Chondrocyte (in vitro differentiated cells): ENCODE measurements at places on chromosomes 11 and 22.

- no peak for DNase-seq
These were observed 52.8 kb downstream of the LRRC32 start for GRCh38 chr11:76617553-76618265.

DNA sequence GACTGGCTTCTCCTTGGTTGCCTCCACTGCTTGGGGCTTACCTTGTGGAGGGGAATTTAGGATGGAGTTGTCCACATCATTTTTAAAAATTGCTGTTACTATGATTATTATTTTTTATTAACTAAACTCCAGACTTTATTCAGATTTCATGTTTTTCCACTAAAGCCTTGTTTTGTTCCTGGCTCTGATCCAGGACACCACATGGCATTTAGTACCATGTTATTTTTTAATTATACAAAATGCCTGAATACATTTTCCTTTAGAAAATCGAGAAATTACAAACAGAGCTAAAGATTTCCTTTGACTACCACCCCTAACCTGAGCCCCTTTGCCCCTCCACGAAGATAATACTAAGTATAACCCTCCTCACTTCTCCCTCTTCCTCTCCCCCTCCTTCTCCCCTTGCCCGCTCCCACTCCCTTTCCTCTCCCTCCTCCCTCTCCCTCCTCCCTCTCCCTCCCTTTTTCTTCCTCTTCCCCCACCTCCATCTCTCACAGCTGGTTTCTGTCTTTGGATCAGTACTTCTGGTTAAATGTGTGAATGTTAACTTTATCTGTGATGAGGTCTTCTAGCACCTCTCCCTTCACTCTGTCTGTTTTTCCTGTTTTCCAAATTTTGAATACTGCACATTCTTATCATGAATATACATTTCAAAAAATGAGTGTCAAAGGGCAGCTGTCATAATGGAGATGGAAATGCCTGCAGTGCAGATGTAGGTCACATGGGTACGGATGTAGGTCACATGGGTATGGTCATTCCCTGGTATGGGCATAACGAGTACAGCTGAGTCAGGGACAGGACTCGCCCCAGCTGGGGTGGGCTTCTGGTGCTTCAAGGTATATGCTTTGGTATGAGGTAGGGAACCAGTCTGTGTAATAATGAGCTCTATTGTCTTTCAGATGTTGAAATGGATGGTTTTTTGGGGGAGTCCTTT, 54.4 kb upstream of the OR4B1 start:
- no peak for DNase-seq

- no peak for DNase-seq
These were observed 866 bp upstream of the RRM1 start for GRCh38 chr11:4093519-4094347.

DNA sequence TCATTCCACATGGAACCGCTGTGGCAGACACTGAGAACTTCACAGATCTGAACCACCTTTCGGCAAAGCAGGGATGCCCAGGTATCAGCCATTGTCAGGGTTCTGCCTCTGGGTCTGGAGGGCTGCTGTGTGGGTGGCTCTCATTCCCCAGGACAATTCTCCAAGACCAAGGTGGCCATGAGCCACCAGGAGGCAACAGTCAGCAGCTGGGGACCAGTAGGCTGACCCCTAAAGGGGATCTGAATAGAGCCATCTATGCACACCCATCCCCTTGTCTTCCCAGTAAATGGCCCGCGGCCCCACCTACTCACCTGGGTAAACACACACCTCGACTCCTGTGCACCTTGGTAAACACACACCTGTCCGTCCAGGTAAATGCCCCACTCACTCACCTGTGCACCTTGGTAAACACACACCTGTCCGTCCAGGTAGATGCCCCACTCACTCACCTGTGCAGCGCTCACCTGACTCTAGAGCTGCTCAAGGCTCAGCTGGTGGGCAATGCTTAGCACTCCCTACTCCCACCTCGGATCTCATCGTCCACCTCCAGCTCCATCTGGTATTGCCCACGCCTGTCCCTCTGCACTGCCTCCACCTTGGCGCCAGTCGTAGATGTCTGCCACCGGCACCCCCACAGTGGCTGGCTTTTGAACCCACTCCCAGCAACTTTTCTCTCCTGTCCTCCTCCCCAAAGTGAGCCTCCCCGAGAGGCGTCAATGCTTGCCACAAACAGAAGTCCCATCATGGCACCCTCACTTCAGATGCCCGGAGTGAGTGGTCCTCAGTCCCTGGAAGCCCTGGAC, 10.2 kb downstream of the SLC25A1 start:
- no peak for DNase-seq

DNA sequence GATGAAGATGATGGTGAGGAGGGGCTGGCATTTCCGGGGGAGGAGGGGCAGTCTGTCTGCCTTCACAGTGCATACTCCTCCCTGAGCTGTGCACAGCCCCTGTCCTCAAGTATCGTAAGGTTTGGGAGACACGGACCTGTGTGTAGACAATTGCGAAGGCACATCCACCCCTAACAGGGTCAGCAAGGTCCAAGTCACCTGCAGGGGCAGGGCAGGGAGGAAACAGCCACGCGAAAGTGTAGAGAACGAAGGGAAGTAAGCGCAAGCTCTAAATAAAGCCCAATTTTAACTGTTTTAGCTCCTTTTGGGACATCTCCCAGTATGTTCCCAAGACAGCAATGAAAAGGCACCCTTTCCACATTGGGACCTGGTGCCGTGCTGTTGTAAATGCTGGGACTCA, 448.2 kb downstream of the TBC1D22A start:
- no peak for DNase-seq

- DNase-seq: no peak
These were observed 12.6 kb upstream of the SSTR3 start for GRCh38 chr22:37224757-37225420.

GRCh38 chr11:10895285-10895684, 37.4 kb upstream of the ZBED5 start:
- no peak for DNase-seq

DNA sequence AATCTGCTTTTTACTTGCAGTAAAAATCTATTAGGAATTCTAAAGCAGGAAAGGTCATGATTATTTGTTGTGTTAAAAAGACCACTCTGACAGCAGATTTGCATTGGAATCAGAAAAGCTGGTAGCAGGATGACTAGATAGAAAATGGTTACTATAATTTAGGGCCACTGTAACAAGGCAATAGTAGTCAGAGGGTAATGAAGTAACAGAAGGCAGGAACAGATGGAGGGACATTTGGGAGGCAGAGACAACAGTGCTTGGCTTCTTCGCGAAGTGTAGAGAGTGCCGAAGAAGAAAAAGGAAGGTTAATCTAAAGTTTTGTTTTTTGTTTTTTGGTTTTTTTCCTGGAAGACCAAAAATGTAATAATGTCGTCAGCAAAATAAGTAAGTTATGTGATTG, 129.8 kb upstream of the SLC5A12 start:
- no peak for DNase-seq

DNA sequence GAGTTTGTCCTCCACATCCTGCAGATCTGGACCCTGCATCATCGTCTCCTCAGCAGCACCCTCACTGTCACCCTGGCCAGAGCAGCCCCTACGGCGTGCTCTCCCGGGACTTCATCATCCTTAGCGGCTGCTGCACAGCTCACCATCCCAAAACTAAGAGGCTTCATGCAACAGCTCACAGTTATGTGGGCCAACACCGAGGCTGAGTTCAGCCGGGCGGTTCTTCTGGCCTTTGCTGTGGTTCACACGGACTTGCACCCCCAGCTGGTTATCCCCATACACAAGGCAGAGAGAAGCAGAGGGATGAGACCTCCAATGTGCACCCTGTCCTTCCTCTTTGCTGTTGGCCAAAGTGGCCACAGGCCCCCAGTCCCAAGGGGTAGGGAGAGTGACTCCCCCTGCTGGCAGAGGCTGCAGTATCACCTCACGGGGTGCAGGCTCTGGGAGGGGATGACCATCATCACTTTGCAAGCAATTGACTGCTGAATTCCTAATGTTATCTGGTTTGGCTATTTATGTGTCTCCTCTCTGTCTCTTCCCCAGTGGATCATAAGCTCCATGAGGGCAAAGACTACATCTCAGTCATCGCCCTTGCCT, 276.8 kb downstream of the BRD1 start:
- no peak for DNase-seq

GRCh38 chr11:10633261-10633660, 60.3 kb downstream of the IRAG1 start:
- DNase-seq: no peak

DNA sequence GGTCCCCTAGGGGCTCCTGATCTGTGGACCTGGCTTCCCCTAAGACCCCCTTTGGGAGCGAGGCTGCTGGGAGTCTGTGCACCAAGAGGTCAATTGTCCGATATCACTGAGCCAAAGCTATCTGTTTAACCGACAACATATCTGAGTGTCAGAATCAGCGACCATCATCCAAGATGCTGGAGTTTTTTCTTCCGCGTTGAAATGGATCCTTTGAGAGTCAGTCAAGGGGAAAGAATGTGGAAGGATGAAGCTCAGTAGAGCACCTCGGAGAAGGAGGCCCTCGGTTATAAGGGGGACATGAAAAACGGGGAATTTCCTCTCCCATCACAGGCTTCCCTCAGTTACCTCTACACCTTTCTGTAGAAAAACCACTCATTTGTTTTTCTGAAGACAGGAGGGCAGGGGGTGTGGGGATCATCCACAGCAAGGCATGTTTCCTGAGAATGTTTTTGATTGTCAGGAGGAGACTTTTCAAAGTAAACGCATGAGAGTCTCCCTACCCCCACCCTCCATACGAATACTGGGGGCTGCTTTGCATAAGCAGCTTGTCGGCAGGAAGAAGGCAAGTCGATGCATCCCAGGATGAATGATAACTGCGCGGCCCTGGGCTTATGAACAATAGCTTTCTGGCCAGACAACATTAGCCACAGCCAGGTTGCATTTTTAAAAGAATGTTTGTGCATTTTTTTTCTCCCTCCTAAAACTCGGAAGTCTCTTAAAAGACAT, 37.7 kb upstream of the CCND1 start:
- DNase-seq: no peak

DNA sequence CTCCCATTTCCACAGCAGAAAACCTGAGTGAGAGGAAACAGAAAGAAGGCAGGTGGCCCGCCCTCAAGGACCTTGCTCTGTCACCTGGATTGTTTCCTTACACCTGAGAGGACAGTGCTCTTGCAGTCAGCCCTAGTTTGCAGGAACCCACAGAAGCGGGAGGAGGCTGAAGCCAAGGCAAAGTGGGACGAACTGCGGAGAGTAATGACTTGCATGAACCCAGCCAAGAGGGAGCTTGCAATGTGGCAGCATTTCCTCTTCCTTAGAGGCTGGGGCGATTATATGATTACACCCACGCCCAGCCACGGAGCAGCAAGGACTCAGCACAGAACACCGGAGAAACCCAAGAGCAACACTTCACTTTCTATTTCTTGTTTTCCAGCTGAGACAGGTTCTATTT, 102.6 kb downstream of the SPON1 start:
- DNase-seq: no peak

DNA sequence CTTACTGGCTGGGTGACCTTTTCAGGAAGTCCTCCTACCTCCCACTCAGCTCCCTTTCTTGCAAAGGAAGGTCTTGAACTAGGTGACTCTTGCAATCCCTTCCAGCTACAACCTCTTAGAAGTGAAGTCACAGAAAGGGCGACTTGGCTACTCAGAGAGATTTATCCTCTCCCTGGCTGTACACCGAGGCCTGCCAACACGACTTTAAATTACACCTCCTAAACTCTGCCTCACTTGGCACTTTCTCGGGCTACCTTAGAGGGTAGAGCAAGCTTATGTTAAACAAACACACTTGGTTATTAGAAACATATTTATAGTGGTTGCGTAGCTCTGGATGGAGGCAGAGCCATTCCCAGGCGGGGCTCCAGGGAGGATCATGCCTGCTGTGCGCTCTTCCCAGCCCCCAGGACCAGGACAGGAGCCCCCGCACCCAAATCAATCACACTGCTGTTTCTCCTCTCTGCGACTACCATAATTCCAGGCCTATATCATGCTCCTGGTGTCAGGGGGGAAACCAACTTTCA, 358.4 kb downstream of the BUD13 start:
- no peak for DNase-seq

DNA sequence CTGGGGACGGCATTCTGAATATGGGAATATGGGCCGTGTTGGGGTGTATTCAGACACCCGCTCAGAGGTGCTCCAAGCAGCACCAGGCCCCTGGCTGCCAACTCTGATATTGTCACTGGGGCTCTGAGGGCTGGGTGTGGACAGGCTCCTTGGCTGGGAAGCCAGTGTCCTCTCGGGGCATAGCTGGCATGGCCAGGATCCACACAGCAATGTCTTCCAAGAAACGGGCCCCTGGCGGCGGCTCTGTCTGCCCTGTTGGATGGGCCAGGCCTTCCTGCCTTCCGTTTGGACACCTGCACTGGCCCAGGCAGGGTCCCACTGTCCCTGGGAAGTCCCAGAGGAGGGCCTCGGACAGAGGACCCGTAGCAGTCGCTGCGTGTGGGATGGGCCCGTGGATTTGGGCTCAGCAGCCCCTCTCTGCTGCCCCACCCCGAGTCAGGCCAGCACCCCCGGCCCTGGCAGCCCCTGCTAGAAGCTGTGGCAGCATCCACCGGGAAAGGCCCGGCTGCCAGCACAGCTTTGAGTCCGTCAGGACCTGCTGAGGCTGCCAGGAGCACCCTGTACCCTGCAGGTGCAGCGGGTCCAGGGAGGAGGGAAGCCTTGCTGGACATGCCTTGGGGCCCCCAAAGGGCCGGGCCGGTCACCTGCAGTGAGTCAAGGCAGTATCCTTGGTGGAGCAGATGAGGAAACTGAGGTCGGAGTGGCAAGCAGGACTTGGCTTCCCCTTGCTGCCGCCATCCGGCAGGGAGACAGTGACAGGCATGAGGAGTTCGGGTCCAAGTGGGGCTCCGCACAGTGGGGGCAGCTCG, 4.1 kb downstream of the PANX2 start:
- no peak for DNase-seq

- no peak for DNase-seq
These were observed 9.8 kb downstream of the FAM111A start for GRCh38 chr11:59152312-59152951.

DNA sequence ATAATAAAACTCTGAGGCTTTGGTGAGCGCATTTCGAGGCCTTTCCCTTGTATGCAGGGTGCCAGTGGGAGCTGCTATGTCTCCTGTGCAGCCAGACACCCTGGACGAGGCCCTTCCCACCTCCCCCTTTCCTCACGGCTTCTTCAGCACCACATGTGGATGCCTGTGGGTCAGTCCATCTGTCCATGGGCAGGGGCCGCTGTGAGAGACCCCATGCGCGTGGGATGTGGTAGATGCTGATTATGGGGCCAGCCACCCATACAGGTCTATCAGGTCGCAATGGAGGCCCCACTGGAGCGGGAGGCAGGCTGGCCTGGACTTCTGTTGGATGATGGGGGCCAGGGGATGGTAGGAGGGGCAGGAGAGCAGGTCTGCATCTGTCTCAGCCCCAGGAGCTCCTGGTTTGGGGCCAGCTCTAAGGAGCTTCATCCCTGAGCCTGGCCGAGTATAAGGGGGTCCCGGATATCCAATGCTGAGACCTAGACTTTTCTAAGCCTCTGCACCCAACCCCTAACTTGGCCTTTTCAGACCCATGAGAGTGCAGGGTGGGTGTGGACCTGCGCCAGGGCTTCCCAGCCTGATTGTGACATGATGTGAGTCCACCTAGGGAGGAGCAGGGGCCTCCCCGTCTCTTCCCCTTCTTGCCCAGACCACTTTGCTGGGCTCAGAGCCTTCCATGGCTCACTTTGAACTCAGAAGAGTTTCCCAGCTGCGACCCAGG, 14.0 kb upstream of the DGCR8 start:
- no peak for DNase-seq

- DNase-seq: no peak
These were observed 2.4 kb downstream of the TRIM44 start for GRCh38 chr11:35664977-35665441.

GRCh38 chr11:85988780-85989179, 80.1 kb downstream of the PICALM start:
- DNase-seq: no peak
